Endothelial cell (in vitro differentiated cells): ENCODE measurements at places on chromosomes 6 and 20.

- no peak for DNase-seq
Observed at GRCh38 chr6:157037165-157037564, 260.0 kb downstream of the ARID1B start.

DNA sequence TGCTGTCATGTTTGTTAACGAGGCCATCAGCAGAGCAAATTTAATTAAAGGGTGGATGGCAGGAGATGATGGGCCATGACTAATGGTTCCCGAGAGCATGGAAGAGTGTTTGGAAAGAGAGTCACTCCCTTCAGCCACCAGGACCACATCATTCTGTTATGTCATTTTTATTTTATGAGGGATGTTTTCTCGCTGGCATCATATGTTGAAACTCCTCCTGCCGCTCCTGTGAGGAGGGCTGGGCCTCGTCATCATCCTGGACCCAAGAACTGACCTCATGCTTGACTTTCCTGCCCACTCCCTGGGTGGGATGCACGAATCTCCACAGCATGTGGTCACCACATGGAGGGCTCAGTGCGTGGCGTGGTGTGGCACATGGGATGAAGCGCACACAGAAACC is 86.4 kb upstream of the FRMD1 start:
- DNase-seq, result no peak

GRCh38 chr20:46520976-46521579 is 7.7 kb upstream of the ZNF334 start:
- peak; percentile 63 for DNase-seq

- DNase-seq, result no peak
Observed at GRCh38 chr6:29750709-29751108, 27.5 kb downstream of the HLA-F start.

GRCh38 chr20:61970357-61970756 is 95.3 kb downstream of the TAF4 start:
- no peak for DNase-seq

GRCh38 chr6:96227135-96227534 is 211.4 kb downstream of the FUT9 start:
- no peak for DNase-seq

DNA sequence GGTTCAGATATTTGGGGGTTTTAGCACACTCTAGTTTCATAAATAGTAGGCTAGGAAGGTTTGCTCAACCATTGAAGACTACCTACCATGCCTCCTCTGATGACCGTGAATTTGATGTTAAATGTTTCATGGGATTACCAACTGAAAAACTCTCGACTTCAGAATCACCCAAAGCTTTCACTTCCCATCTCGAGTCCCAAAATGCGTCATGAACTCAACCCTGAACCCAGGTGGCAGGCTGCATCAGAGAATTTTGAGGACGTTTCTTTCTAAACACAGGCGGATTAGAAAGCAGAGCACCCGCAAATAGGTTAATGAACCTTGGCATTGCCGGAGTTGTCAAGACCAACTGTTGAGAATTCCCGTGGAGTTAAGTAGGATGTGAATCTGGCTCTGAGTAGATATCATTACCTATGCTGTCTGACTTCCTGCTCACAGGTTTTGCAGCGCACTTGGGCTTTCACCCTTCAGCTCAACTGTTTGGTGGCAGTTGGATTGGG is 98.4 kb upstream of the ADTRP start:
- DNase-seq, result no peak

- DNase-seq, result no peak
Observed at GRCh38 chr6:42128460-42129359, 13.7 kb downstream of the C6orf132 start.

- no peak for DNase-seq
Observed at GRCh38 chr6:133392015-133392414, 150.9 kb downstream of the EYA4 start.

DNA sequence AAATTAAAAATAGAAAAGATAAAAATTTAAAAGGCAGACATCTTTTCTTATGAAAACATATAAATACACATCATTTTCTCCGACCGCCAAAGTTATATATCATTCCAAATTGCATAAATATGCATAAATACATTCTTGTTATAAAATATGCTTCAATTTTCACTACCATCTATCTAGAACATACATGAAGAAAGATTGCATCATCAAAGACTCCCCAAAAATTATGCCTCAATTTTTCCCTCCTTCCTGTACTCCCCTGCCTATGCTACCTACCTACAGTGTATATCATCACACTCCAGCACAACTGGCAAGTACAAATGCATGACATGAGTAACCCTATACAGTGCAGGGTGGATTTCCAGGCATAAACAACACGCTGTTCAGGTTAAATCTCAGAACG is 49.9 kb upstream of the TENT5A start:
- DNase-seq, result no peak

GRCh38 chr20:45842169-45842812 is 8.7 kb downstream of the SNX21 start:
- no peak for DNase-seq

DNA sequence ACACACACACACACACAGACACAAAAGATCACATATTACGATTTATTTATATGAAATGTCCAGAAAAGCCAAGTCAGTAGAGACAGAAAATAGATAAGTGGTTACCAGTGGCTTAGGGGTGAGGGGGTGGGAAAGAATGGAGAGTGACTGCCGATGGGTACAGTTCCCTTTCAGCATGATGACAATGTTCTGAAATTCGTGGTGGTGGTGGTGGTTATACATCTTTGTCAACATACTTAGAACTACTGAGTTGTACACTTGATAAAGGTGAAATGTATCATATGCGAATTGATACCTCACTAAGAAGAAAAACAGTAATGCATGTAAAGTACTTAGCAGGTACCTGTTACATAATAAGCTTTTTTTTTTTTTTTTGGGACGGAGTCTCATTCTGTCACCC is 124.3 kb downstream of the SCAF8 start:
- DNase-seq, result no peak

DNA sequence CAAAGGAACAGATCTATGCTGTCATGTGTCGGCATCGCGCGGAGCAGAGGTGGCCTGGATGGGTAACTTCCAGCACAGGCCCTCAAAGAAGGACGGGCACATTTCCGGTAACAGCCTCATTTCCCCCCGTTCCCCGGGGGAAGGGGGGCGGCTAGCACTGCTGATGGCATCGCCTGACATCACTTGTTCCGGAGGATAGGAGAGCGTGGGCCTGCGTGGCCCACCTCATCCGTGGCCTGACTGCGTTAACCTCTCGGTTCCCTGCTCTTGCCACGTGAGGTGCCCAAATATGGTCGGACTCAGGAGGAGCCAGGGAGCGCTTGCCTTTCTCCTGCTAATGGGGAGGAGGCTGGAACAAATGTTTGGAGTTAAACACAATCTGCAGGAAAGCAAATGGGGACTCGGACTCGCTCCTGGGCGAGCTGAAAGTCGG is at the start of gene AKAP12:
Gene AKAP12, plus strand, starts transcription at position 365 of the 433 bp plus-strand sequence. CDS start 596 bp downstream, outside the sequence.
- peak; percentile 32 for DNase-seq

- no peak for DNase-seq
Observed at GRCh38 chr6:17972978-17973622, 14.3 kb downstream of the KIF13A start.

DNA sequence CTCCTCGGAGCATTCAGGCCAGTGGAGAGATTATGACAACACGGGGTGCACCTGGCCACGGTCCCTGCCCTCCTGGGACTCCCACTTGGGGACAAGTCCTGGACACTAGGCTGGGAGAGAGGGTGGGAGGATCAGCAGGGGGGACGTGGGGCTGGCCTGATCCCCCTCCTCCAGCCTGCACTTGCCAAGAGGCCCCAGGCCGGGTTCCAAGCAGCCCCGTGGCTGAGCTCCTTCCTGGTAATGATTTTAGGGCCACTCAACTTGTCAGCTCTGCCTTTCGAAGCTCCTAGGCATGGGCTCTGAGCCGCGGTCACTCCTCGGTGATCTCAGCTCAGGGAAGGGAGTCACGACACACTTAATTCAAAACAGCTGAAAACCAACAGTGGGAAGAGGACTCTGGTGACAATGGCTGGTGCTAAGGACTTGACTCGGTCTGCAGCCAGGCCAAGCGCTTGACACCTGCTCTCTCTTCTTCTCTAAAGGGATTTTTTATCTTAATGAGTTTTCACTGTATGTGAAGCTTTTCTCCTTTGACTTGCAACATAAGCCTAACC is 161.7 kb downstream of the BMP7 start:
- DNase-seq, result no peak

DNA sequence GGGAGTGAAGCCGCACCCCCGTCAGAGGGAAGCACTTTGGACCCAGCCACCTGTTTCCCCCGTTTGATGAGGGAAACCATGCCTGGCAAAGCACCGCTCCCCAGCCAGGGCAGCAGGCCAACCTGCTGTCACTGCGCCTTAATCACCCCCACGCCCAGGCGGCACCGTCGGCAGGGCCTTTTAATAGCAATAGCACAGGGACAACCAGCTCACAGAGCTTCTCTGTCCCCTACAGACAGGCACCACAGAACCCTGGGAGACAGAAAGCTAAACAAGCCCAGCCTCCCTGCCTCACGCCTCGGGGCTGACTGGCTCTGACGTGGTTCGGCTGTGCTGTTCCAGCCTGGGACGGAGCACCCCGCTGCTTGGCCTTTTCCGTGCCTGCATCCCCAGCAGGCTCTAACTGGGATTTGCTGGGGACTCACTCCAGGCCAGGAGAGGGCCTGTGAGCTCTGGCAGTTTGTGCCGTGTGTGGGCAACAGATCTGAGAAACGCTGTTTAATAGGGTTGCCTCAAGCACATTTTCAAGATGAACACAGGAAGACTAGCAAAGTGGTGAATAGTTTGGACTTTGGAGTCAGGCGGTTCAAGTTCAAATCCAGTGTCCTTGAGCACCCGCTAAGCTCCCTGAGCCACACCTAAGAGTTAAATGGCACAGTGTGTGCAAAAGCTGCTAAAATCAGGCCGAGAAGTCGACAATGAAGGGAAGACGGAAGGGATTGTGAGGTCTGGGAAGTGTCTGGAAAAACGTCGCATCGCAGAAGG is 223.8 kb downstream of the NRN1 start:
- no peak for DNase-seq

DNA sequence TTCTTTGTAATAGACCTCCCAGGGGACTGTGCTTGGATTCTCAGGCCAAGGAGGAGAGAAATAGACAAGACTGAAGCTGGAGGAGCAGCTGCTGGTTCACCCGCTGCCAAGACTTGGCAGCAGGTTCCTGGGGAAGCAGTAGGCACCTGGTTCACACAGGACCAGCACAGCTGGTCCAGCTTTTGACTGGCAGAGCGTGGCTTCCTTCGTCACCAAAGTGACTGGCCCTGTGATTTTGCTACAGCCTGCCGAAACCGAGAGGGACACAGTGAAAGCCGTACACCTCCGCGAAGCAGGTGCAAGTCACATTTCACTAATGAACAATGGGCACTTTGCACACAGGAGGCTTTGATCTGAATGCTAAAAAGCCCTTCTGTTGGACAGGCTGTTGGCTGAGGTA is 199.0 kb downstream of the RNF144B start:
- DNase-seq, result no peak

GRCh38 chr6:109062767-109063352 is 31.8 kb downstream of the SESN1 start:
- DNase-seq, result no peak

DNA sequence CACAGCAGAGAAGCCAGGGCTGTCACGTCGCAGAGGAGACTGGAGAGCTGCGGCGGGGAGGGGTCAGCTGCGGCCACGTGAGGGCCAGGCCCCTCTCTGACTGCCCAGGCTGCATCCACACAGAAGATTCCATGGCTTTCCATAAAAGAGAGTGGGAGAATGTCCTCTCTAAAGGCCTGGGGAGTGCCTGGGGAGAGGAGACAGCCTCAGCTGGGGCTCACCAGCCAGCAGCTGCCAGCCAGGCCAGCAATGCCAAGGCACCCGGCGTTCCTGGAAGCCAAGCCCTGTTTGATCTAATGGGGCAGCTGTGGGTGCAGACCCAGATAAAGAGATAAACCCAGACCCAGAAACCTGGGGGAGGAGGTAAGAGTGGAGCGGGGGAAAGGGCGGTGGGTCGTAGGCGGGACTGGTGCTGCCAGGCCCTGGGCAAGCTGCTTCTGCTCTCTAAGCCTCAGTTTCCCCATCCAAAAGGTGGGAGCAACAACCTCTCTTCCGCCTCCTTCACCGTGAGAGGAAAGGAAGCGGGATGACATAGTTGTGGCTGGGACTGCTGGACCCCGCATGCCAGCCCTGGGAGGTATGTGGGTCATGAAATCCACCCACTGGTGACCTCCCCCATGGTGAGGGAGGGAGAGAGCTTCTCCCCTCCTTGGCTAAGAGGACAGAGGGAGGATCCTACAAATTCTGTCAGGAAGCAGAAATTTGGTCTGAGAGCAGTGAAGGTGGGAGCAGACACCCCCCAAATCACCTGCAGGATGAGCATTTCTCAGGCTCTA is 3.1 kb upstream of the OSBPL2 start:
- DNase-seq, result no peak

DNA sequence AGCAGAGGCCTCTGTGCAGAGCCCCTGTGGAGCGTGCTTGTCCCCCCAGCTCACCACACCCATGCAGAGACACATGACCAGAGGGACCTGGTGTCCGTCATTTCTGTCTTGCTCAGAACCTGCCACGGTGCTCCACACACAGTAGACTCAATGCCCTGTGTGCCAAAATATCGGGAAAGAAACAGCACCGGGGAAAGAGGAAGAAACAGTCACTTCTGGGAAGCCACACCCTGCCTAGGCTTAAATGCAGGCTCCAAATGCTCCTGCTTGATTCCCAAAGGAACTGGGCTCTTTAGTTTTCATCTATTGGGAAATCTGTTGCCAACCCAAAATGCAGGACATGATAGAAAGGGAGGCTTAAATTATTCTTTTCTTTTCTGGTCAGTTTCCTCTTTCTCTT is 503.9 kb downstream of the CD83 start:
- DNase-seq, result no peak

- DNase-seq, result no peak
Observed at GRCh38 chr20:53284696-53285095, 308.9 kb downstream of the ZNF217 start.

DNA sequence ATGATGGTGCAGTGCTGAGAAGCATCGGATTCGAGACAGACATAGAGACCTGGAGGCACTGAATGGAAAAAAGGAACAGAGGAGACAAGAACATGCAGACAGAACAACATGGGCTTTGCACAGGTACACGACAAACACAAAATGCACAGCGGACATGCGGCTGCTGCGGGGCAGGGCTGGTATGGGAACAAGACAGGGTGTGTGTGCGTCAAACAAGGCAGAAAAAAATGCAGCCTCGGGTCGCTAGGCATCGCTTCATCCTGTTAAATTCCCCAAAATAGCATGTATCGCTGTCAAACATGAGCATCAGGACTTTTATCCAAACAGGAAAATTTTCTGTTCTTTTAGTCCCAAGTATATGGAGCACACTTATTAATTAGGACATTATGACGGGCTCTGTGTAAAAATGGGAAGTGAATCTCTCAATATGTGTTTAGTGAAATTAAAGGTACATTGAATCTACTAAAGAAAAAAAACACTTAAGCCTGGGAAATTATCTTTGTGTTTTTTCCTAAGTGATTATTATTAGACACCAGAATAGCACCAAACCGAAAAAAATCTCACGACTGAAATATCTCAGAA is 36.1 kb upstream of the TBXT start:
- no peak for DNase-seq

- no peak for DNase-seq
Observed at GRCh38 chr20:61117725-61118124, 134.3 kb upstream of the CDH4 start.
